ENCODE measurements at places on chromosomes 4 and X.
A peak's percentile ranks its signal among the peaks of the same experiment; 100 is the strongest.

DNA sequence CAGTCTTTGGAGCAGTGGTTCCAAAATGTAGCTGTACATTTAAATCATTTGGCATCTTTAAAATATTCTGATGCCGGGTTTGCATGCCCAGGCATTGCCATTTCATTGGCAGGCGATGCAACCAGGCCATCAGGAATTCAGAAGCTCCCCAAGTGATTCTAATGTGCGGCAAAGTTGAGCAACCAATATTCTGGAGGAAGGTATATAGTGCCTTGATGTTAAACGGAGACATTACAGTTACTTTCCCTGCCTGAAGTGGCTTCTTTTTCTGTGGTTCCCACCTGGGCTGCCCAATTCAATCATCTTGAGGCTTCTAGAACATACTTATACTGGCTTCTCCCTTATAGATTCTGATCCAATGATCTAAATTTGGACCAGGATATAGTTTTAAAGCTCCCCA is 68.7 kb upstream of the PGM2 start:
- DNase-seq = no peak

DNA sequence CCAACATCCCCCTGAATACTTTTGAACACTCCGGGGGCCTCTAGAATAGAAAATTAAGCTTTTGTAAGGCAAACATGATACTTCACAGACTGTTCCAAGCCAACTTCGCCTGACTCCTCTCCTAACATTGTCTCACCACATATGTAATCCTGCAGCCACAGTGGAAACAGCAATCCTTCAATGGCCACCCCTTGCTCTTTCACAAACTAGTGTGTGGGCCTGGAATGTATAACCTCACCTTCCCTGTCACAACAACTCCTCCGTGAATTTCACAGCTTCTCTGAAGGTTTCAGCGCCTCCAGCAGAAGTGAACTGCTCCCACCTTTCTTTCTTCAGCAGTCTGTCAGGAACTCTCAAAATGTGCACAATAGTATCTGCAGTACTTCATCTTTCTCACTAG is 185.1 kb downstream of the ADGRL3 start:
- no peak for DNase-seq

GRCh38 chr4:110025718-110026117 is 113.0 kb downstream of the EGF start:
- no peak for DNase-seq

DNA sequence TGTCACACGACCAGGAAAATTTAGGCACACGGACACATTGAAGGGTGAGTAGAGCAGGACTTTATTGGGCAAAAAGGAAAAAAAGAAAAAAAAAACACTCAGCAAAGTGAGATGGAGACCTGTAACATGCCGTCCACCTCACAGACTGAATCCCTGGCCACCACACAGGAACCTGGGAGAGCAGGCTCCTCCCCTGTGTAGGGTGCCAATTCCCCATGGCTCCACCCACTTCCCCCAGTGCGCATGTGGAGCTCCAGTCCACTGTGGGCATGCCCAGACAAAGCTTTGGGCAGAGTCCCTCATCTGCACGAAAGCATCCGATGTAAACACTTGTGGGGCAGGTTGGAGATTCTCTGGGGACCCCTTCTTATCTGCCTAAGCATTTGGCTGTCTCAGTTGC is 23.6 kb upstream of the CBR4 start:
- no peak for DNase-seq

GRCh38 chr4:14149176-14150053 is 521.9 kb upstream of the BOD1L1 start:
- DNase-seq = peak; percentile 4

DNA sequence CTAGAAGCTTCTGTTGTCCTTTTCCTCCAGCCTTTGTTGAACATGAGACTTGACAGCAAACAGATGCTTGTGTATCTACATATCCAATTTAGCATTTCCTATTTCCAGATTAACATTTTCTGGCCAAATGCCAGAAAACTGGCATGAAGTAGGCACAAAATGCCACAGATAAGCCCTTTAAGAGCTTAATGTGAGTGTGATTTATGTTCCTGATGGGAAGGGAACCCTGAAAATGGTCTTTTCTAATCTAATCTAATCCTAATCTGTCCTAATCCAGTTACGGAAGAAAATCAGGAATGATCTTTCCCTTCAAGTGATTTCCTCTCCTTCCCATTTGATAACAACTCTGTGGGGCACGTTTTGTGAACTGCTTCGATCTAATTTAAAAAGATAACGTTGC is 133.0 kb upstream of the C1QTNF7 start:
- DNase-seq = no peak

GRCh38 chr4:42371305-42372252 is 25.7 kb upstream of the SHISA3 start:
- peak; percentile 68 for DNase-seq

DNA sequence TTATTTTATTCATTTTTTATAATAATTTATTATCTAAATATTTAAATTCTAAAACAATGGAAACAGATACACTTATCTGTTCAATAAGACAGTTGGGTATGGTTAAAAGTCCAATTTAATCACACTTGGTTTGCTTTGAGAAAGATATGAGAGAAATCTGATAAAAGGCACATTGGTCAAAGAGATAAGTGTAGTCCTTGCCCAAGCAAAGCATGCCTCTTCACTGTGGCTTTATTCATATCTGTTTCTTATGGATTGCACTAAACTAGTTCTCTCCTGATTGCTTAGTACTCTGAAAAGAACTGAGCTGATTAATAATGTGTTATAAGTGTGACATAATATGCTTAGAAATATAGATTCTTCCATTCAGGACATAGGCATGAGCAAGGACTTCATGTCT is 39.8 kb downstream of the CXCL1 start:
- DNase-seq = no peak

GRCh38 chrX:12118134-12118533 is 20.1 kb upstream of the FRMPD4 start:
- DNase-seq = no peak

- DNase-seq = peak; percentile 84
These were observed 422.1 kb downstream of the BCOR start for GRCh38 chrX:39675619-39676018.

DNA sequence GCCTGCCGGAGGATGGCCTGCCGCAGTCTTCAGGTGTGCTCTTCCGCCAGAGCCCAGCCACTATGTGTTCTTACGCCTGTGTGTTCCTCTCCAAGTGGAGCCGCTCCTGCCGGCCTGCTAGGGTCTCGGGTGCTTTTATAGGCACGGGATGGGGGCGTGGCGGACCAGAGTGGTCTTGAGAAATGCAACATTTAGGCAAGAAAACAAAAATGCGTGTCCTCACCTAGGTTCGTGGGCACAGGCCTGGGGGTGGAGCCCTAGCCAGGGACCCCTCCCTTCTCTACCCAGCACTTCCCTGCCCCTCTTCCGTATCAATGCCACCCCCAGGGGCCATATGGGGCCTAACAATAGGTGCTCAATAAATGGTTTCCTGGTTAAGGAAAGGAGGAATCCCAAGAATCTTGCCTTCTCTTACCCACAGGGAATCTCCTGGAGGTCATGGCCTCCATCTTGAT is 34.4 kb upstream of the LRBA start:
- DNase-seq = no peak

- peak; percentile 51 for DNase-seq
These were observed 98.3 kb downstream of the DCLK2 start for GRCh38 chr4:150176547-150176946.

- no peak for DNase-seq
These were observed 36.6 kb downstream of the IRF2 start for GRCh38 chr4:184437565-184438265.

DNA sequence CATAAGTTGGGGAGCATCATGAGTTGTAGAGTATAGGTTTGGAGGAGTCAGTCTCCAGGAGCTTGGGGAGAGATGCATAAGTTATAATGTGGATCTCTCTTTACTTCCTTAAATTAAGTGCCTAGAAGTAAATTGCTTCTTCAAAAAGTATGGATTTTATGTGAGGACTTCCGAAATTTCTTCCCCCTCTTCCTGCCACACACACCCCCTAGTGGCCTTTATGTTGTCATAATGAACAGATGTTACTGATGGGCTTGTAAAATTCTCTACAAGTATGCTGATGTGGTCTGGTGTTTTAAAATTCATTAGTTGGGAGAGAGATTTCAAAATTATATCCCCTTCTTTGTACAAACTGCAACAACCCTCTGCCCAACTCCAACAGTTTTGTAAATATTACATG is 2.3 kb upstream of the METTL14 start:
- peak; percentile 47 for DNase-seq

DNA sequence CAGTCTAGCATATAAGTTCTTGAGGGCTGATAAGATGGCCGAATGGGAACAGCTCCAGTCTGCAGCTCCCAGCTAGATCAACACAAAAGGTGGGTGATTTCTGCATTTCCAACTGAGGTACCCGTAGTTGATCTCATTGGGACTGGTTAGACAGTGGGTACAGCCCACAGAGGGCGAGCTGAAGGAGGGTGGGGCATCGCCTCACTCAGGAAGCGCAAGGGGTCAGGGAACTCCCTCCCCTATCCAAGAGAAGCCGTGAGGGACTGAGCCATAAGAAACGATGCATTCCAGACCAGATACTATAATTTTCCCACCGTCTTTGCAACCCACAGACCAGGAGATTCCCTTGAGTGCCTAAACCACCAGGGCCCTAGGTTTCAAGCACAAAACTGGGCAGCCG is 109.0 kb downstream of the RPS6KA6 start:
- DNase-seq = no peak

GRCh38 chr4:6782846-6783110 is 251 bp downstream of the KIAA0232 start:
- DNase-seq = no peak

DNA sequence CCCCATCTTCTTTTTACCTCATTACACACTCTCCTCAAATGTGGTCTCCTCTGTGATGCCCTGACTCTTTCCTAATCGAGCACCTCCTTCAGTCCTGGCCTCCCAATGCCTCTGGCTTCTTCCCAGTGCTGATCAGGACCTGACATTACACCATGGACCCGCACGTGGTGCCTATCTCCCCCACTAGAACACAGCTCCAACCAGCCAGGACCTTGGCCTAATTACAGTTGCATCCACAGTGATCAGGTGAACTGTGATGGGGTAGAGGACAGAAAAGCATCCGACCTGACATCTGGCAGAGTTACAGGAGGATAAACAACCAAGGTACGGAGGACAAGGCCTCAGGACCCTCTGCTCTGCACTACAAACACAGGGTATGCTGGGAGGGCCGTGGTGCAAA is 12.4 kb downstream of the LYAR start:
- no peak for DNase-seq

- no peak for DNase-seq
These were observed 37.5 kb upstream of the TMEM150C start for GRCh38 chr4:82599336-82599735.

GRCh38 chr4:40976343-40976742 is 226.6 kb downstream of the NSUN7 start:
- DNase-seq = peak; percentile 77

DNA sequence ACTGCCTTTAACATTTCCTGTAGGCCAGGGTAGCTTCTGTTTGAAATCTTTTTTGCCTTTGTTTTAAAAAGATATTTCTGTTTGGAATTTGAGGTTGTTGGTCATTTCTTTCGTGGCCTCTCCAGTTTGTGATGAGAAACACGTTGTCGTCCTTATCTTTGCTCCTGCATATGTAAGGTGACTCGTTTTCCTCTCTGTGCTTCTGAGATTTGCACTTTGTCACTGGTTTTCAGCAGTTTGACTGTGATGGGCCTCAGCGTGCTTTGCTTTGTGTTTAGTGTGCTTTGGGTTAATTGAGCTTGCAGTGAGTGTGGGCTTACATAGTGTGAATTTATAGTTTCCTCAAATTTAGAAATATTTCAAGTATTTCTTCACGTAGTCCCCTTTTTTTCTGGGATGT is 81.5 kb downstream of the FAM193A start:
- no peak for DNase-seq

DNA sequence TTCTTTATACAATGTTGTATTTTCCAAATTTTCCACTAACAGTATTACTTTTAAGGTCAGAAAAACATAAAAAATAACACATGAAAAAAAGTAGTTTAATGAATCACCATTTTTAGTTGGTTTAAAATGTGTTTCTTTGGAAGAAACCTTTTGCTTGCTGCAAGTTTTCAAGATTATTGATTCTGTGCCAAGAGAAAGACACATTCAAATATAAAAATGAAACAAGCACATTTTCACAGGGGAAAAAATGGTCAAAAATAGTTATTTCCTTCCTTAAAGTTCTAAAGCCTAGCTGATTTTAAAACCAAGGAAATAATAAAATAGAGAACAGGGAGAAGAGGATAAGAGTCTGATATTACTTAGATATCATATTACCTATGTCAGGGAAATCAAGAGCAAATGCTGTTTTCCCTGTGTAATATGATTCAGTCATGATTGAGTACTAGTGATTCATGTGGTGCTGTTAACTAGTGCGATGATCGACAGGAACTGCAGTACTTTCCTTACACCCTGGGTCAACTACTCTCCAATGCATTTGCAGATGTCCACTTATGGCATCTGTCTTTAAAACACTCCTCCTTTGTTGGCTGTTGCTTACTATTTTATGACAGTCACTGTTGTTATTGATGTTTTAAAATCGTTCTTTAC is 103.8 kb downstream of the CAMK2D start:
- DNase-seq = peak; percentile 74

DNA sequence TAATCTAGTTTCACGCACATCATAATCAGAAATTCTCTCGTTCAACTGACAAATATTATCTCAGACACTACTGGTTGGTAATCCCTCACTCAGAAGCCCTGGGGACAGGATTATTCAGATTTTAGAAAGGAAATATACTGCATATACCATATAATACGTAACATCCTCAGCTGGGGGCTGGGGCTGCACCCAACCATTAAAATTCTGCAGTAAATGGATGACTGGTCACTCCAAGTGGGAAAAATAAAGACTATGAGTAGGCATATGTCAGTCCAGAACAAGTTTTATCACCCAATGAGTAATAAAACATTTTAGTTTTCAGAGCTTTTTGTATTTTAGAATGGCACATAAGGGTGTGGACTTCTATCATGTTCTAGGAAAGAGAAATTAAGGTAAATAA is 121.7 kb upstream of the MAP3K15 start:
- DNase-seq = no peak

DNA sequence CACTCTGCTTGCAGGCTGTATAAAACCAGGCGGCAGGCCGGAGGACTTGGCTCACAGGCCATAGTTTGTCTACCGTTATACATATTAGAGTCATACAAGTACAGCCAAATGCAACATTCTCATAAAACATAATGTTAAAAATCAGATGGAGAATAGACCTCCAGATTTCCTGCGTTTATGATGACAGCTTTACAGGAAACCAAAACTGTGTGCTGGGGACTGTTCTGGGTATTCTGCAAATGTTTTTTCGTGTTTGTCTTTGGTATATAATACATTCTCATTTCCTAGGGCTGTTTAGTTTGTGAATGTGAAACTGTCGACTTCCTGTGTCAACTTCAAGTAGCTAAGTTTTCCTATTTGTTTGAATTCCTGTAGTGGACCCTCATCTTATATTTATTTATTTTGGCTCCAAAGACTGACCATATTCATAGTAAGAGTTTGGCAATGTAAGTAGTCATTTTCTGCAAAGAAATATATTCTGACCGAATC is 79.5 kb upstream of the FAM9C start:
- peak; percentile 59 for DNase-seq

GRCh38 chrX:124229374-124229773 is 103.1 kb upstream of the TEX13D start:
- DNase-seq = no peak

GRCh38 chrX:1598876-1599790 is 7.7 kb downstream of the AKAP17A start:
- no peak for DNase-seq
